ENCODE measurements at places on chromosomes 5 and 9. TPM values are rescaled to one million over a fixed set of nuclear protein-coding genes. Genes with fewer than 3 reads are reported as not detected.

DNA sequence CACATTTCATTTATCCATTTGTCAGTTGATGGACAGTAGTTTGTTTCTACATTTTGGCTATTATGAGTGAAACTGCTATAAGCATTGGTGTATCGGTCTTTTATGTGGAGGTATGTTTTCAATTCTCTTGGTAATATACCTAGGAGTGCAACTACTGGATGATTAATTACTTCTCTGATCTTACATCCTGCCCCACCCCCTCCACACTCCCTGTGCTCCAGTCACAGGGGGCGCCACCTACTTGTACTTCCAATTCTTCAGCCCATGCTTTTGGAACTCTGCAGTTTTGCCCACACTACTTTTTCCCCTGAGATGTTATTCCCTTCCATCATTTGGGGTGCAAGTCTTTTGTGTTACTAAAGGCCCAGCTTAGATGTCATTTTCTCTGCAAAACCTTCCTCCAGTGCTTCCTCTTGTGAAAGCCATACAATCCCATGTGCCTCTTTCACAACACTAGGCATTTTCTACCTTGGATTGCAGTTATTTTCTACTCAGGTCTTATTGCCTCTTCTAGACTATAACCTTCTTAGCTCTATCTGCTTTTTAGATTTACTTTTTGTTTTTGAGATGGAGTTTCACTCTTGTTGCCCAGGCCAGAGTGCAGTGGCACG lies 42.1 kb downstream of the SEC61B start:
- DNase-seq: no peak

- no peak for DNase-seq
Observed at GRCh38 chr5:108720391-108720790, 27.3 kb upstream of the FER start.

DNA sequence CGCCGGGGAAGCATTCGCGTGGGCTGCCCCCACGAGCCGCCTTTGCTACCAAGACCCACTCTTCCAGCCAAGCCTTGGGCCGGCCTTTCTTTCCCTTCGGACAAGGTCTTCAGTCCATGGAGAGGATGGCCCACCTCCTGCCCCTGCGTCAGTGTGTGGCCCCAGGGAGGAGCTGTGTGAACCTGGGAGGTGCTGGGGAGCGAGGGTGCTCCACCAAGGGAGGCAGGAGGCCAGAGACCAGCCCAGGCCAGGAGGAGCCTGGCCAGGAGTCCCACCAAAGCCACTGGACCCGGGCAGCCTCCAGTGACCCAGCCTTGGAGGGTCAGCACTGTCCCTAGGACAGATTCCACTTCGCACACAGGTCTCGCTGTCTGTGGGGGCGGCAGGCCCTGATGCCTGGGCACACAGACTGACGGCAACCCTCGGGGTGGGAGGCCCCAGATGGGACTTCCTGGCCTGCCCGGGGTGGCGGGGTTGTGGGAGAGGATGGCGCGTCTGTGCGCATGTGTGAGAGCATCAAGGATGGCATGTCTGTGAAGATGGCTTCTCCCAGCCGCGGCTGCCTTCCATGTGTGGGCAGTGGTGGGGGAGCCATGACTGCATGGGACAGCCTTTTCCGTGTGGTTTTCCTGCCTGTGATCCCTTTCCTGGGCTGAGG lies 113.3 kb upstream of the LPCAT1 start:
- DNase-seq: no peak

DNA sequence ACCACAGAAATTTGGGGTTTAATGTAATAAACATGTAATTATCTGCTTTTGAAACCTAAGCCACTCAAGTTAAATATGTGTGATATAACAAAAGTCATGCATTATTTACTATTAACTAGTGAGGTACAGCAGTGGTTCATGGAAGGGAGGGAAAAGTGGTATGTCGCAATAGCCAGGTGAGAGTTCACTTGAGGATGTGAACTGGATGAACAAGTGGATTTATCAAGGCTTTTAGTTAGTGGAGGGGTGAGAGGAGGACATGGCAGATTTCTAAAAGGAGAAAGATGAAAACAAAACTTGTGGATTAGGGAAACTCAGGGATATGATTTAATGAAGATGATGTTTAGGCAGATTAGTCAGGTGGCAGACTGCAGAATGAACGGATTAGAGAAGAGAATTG lies 141.3 kb upstream of the NFIB start:
- DNase-seq: no peak

DNA sequence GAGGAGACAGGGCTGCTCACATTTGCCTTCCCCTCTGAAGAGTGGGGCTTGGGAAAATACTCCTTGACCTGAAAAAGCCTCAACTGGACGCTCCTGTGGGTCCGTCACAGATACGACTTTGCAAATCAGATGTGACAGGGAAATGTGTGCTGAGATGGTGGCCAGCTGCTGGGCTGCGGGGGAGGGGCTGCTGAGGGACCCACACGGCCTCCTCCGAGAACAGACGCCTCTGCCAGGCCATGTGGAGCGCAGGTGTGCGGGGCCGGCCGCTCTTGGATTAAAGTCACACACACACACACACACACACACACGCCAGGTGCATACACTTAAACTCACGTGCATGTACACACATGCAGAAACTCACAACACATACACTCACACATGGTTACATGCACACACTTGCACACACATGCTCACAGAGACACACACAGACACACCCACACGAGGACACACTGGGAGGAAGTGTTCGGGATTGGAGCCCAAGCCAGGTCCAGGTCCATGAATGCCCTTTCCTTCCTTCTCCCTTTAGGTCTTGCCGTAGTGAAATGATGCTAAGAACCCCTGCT lies 167.4 kb downstream of the GAPVD1 start:
- no peak for DNase-seq

GRCh38 chr5:149939546-149939945 lies 5.0 kb downstream of the PDE6A start:
- DNase-seq: no peak

GRCh38 chr9:137167747-137168572 lies 1.9 kb downstream of the LRRC26 start:
- no peak for DNase-seq

DNA sequence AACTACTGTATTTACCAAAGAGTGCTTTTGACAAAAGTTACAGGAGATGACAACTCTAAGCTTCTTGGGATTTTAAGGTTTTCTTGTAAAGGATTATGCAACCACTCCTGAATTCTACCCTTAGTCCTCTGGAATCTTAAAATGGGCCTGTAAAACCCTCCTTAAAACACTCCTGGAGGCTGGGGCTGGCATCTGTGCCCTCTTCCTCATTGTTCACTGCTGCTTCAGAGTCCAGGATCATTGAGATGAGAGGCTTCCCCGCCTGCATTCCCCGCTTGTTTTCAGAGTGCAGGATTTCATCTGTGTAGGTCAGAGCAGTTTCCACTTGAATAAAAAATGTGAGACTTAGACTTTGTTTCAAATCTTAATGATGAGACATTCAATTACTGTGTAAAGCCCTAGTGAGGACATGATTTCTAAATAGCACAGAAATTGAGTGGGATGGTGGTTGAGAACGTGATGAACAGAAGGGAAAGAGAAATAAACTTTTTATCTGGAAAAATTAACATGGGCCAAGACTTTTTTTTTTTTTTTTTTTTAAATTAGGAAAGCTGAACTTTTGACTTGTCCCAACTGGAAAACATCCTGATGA lies 40.4 kb downstream of the PCSK5 start:
- DNase-seq: no peak

Gene PCDHA7
- polyA plus RNA-seq: 0.02 TPM

Gene ADAMTS16
- polyA plus RNA-seq: not detected

Measured in keratinocyte (primary cell).